ENCODE measurements at places on chromosomes 6 and 20.

GRCh38 chr20:56974499-56975250 lies 291.8 kb downstream of the BMP7 start:
- no peak for DNase-seq

GRCh38 chr6:35087361-35088280 lies 53.5 kb downstream of the TCP11 start:
- DNase-seq: no peak

DNA sequence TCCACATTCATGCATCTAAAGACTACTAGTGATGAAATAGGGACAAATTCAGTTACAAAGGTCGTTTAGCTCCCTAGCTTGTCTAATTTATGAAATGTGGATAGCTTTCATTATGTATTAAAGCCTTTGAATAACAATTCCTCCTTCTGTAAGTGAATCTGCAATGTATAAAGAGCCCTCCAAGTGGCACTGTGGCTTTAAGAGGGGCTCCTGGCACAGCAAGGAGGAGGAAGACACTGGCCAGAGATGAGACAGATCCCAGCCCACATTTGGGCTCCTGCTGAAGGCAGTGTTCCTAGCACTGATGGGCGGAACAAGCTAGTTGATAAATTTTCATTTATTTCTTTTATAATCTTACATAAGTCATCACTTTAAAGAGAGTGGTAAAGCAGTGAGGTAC lies 17.6 kb upstream of the FUCA2 start:
- DNase-seq: no peak

- DNase-seq: no peak
These were observed 14.8 kb upstream of the FKBP5 start for GRCh38 chr6:35703554-35703953.

GRCh38 chr20:52011093-52011492 lies 180.5 kb downstream of the ZFP64 start:
- no peak for DNase-seq

GRCh38 chr20:48864738-48865318 lies 37.0 kb upstream of the PREX1 start:
- no peak for DNase-seq
